DMS79 treated with DMSO at 0.1 percent for 48 hours (cell line): ENCODE measurements at places on chromosomes 11 and 22.

- no peak for DNase-seq
Observed at GRCh38 chr11:22161489-22161888, 31.4 kb upstream of the ANO5 start.

DNA sequence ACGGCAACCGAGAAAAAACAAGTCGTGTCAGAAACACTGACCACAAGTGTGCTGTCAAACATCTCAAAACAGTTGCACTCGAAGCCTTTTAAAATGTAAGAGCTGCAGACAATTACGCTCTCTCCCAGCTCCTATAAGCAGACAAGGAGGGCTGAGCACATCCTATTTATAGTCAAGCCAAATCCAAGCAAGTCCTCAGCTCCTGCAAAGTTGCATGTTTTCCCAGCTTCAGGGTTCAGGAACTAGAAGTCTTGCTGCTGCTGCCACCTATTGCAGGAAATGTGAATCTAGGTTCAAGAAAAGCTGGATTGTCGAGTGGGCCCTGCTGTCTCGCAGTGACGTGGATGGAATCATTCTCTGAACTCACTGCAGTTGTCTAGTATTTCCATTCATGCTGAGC is 15.5 kb downstream of the EFCAB6 start:
- DNase-seq: peak; percentile 70

DNA sequence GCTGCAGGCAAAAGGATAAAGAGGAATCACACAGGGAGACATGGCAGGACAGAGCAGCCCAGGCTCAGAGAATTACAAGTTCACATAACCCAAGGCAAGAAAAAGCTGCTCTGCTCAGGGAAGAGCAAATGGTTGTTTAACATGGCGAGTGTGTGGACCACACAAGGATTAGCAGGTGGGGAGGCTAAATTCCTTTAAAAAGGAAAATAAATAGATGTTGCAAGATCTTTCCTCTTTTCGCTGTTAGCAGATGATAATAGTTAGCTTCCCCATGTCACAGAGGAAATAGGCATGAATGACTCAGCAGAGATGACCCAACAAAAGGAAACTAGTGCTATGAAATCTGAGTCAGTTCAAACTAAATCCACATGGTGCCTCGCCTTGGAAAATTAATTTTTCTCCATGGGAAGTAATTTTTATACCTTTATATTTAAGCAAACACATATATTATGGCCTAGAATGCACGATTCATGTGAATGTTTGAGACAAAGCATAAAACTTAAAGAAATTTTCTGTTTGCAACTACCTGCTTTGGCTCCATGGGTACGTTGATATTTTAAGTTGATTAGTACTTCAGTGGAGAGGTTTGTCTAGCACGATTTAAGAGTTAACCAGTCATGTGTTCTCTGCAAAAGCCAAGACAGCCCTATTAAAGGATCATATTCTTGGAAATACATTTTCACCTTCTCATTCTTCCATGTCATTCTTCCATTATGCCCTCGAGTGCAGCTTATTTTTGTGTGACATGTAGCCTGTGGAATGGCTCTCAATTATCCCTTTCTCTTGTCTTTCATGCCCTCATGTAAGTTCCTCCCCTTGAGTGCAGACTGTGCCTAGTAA is 38.5 kb upstream of the FJX1 start:
- peak; percentile 48 for DNase-seq

DNA sequence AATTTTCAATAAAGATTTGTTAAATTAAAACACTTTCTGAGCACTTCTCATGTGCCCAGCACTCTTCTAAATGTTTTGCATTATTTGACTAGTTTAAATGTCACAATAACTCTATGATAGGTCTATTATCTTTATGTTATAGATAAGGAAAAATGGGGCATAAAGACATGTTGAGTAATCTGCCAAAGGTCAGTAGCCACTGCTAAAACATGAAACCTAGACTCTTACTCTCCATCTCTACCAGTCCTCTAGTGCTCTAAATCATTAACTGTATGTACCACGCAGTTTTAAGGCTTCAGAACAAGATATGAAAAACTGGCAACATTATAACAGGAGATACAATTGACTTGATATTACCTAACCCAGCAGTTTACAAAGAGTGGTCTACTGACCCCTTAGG is 6.9 kb downstream of the RAB6A start:
- no peak for DNase-seq

GRCh38 chr11:74784234-74784633 is 35.6 kb downstream of the RNF169 start:
- no peak for DNase-seq

DNA sequence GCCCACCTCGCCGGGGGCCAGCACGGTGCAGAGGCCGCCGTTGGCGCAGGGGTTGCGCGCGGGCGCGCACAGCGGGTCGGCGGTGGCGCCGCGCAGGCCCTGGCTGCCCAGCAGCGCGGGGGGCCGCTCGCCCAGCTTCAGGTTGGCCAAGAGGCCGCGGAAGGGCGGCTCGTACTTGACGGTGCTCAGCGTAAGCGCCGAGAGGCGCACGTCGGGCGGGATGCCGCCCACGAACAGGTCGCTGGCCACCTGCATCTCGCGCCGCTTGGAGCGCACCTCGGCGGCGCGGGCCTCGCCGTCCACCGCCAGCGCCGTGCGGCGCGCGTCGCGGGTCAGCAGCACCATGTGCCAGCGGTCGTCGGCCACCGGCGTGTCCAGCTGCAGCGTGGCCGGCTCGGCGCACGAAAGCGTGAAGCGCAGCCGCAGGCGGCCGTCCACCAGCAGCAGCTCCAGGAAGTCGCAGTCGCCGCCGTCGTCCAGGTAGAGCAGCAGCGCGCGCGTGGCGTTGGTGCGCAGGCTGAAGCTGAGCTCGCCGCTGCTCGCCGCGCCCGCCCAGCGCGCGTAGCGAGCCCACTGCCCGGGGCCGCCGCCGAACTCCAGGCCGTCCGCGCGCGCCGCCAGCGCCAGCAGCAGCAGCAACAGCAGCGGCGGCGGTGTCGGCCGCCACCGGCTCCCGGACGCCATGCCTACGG is 9.8 kb downstream of the NRXN2 start:
- DNase-seq: peak; percentile 31

GRCh38 chr22:19970479-19971275 is 29.1 kb upstream of the TXNRD2 start:
- DNase-seq: no peak

GRCh38 chr11:105838668-105839384 is 183.2 kb downstream of the MSANTD4 start:
- DNase-seq: no peak

- DNase-seq: no peak
Observed at GRCh38 chr11:106983991-106984390, 34.3 kb downstream of the GUCY1A2 start.

- DNase-seq: no peak
Observed at GRCh38 chr22:27391092-27391770, 410.3 kb downstream of the MN1 start.
